Stimulated activated CD8-positive, alpha-beta memory T cell treated with anti-CD3 and anti-CD28 coated beads, Interleukin-2, amount 100 ng/mL, for 1 hour (primary cell): ENCODE measurements at places on chromosomes 5 and 9.

GRCh38 chr9:130766021-130766926 is 68.8 kb upstream of the ABL1 start:
- no peak for DNase-seq

DNA sequence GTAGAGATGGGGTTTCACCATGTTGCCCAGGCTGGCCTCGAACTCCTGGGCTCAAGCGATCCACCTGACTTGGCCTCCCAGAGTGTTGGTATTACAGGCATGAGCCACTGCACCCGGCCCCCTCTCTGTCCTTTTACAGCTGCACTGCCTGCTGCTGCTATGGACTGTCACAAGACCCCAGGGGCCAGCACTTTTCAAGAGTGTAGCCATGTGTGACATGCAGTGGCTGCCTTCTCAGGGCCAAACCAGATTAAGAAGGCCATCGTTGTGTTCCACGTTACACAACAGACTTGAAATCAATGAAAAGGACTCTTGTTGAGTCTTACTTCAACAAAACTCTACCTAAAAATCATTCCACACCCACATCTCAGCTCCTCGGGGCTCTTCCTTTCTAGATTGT is 78.9 kb upstream of the ICE1 start:
- no peak for DNase-seq

DNA sequence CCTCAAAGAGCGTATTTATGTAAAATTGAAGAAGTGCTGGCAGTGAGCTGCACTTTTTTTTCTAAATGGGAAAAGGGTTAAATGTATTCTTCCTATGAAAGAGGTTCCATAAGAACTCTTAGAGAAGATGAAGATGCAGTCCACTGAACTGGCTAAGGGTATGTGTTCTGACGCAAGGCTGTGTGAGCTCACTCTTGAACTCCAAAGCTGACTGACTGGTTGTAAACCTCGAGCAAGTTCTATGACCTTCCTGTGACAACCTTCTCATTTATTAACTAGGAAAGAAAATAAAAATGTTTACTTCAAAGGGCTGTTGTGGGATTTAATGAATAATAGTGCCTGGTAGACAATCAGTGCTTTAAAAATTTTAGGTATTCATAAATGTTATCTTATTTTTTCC is 46.7 kb downstream of the POC5 start:
- no peak for DNase-seq

DNA sequence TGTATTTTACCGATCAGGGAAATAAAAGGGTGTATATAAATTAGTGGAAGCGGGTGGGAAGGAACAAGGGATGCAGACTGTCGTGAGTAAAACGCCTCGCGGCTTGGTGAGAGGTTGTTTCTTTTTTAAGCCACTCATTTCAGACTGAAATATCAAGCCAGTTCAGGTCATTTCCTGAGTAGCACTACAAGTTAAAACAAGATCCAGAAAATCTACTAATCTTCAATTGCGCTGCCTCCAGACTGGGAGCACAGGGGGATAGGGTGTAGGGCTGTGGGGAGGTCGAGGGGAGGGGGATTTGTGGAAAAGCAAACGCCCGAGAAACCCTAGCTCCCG is 140.8 kb downstream of the TSSK1B start:
- DNase-seq = no peak

GRCh38 chr9:6330958-6331634 is 2.9 kb downstream of the TPD52L3 start:
- no peak for DNase-seq

DNA sequence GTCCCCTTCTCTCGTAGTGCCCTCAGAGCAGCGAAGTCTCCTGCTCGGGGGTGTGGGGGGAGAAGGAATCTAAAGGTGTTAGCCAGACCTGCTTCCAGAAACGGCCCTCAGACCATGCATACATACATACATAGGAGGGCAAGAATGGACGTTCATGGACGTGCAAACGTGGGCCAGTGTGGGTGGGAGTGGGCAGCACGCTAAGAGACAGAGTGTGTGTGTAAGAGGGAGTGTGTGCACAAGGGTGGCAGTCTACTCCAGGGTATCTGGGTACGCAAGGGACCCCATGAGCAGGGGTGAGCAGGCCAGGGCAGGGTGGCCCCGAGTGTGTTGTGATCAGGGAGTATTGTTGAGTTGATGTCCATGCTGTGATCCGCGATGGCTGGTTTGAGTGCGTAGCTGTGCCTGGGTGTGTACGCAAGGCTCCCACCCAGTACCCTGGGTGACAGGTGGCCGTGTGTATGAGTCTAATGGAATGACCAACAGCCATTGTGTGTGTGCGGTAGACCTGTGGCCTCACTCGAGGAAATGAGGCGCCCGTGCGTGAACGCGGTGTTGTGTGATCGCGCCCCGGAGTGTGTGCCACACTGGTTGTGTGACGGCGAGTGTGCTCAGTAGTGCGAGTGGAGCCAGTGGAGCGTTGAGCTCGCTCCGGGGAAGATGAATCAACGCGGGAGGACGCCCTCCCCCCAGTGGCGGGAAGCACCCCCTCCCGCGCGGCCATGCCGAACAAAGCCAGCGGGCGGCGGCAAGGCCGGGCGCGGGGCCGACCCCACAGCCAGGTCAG is 826 bp downstream of the GPRIN1 start:
- DNase-seq = no peak

DNA sequence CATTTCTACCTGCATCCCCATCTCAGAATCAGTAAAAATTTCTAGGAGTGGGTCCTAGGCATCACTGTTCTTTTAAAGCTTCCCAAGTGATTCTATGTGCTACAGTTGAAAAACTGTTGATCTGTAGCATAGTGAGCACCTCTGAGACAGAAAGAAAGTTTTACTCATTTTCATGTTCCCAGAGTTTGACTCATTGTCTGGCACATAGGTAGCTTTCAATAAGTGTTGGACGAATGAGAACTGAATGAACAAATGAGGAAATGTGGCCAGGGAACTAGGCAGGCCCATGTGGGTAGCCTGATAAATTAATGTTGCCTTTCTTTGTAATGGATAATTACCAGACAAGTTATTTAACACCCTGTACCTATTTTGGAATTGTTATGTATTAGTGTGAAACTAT is 33.8 kb downstream of the RNF180 start:
- DNase-seq = no peak

DNA sequence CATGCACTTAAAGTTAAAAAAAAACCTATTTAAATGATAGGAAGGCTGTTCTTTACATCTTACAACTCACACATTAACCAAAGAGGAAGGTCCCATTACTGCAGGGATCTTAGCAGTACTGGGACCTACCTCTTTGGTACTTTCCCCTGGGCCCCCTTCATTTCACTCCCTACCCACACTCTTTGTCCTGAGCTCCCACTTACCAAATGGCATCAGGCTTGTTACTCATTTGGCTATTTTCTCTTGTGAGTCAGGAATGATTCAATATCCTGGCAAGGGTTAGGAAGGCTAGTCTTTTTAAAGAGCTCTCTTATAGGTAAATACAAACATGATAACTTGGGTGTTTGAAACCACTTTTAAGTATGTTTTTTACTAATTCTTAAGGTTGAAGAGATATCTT is 117.4 kb upstream of the ELL2 start:
- DNase-seq = no peak

- no peak for DNase-seq
Observed at GRCh38 chr5:24816206-24816605, 171.4 kb upstream of the CDH10 start.

- no peak for DNase-seq
Observed at GRCh38 chr9:97573482-97574073, 59.6 kb downstream of the TSTD2 start.

DNA sequence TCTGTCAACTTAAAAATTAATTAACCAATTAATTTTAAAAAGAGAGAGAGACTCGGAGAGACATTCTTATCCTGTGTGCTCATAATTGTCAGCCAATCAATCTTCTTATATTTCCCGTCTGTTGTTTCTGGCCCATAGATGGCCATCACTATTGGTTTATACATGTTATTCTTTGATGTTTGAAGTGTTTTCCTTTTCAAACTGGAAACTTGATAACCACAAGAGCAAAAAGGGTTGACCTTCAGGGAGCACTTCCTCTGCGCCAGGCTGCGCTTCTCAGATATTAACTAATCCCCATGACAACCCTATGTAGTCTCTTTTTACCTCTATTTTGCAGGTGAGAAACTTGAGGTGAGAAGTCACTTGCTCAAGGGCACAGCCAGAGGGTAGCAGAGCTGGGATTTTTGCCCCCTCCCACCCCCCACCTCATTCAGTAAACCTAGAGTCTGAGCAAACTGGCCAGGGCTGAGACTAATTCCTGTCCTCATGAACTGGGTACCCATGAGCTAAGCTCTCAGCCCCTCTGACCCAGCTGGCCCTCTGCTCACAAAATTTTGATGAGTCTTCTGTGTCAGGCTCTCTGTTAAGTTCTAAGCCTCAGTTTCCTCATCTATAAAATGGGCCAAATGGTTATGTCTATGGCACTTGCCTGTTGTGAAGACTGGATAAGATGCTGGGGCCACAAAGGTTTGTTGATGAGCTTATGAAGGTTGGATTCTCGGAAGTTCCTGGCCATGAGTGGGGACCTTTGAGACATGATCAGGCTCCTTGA is 86.0 kb upstream of the SH3PXD2B start:
- DNase-seq = no peak

- no peak for DNase-seq
Observed at GRCh38 chr9:35728041-35728971, 3.7 kb downstream of the TLN1 start.

- no peak for DNase-seq
Observed at GRCh38 chr9:122346478-122347347, 24.1 kb upstream of the PTGS1 start.

- no peak for DNase-seq
Observed at GRCh38 chr9:87327575-87328125, 170.0 kb upstream of the DAPK1 start.

- no peak for DNase-seq
Observed at GRCh38 chr5:95825495-95825894, 3.0 kb upstream of the GLRX start.

DNA sequence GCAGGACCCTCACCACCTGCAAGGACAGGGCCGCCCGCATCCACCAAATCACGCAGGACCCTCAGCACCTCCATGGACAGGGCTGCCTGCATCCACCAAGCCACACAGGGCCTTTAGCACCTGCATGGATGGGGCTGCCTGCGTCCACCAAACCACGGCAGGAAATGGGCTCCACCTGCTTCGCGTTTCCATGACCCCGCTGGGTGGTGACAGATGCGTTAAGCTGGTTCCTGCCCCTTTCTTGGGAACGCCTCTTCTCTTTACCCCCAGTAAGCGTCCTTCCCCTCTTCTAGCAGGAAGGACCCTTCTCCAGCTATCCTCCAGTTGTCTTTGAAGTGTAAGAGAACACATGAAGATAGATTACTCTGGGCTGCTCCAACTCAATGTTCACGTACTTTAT is 13.5 kb downstream of the FBP1 start:
- DNase-seq = no peak

DNA sequence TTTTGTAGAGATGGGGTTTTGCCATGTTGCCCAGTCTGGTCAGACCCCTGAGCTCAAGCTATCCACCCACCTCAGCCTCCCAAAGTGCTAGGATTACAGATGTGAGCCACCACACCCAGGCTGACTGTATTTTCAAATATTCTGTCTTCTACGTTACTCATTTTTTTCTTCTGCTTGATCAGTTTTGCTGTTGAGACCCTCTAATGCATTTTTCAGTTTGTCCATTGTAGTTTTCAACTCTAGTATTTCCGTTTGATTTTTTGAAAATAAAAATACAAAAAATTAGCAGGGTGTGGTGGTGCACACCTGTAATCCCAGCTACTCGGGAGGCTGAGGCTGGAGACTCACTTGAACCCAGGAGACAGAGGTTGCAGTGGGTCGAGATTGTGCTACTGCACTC is 10.5 kb upstream of the LRRC70 start:
- no peak for DNase-seq

DNA sequence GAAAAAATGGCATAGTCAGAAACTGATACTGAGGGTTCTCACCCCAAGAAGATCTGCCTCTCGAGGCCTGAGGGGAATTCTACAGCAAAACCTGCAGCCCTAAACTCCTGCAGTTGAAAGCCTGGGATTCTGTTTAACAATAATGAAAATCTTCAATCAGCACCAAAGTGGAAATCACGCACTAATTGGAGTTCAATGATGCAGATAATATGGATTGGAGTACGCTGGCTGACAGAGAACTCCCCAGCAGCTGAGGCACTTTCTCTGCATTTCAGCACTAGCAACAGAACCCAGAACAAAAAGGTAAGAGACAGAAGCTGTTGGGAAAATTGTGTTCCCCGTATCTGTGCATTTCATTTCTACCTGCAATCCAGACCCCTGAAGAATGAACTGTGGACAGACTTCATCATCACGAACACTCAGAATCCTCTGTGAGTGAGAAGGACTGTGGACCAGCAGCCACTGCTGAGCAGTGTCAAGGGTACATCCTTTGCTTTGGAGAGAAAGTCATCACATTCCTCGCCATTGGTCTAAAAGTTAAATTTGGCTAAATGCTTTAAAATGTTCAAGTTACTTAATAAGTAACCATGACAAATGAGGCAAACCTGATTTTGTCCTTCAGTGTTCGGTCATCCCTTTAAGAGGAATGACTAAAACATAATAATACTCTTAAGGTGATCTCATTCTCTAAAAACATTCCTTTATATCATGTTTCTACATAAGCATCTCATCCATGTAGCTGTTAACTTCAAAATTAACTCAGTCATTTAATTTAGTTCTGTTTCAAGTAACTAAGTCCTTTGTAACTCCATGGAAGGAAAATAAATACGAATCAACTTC is 126.1 kb downstream of the GAS1 start:
- DNase-seq = no peak

- DNase-seq = no peak
Observed at GRCh38 chr5:79955356-79955895, 35.6 kb downstream of the MTX3 start.

DNA sequence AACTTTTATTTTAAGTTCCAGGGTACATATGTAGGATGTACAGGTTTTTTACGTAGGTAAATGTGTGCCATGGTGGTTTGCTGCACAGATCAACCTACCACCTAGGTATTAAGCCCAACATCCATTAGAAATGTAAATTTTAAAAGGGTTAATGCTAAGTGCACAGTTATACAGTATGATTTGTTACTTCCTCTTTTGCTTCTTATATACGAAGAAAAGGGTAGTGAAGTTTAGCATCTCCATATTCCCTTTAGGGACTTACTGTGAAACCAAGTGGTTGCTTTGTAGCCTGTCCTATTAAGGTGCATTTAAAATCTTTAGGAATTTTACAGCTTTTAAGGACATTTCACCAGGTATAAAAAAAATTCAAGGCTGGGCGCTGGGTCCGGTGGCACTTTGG is 46.4 kb downstream of the RBM27 start:
- no peak for DNase-seq

- DNase-seq = no peak
Observed at GRCh38 chr5:949815-950560, 57.3 kb downstream of the TRIP13 start.

GRCh38 chr5:20000416-20000815 is 12.4 kb upstream of the CDH18 start:
- no peak for DNase-seq
